ENCODE measurements at places on chromosomes 2 and 18. TPM values are rescaled to one million over a fixed set of nuclear protein-coding genes. Genes with fewer than 3 reads are reported as not detected.

DNA sequence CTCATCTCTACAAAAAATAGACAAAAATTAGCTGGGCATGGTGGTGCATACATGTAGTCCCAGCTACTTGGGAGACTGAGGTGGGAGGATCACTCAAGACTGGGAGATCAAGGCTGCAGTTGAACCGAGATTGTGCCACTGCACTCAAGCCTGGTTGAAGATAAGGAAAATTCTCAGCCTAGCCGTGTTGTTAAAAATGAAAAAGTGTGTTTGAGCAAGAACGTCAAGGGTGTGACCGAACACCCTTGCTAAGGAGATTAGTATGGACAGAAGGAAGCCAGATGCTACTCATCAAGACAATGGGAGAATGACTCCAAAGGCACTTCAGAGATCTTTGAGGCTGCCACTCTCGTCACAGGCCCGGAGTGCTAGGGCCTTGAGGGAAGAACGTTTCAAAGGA lies 70.0 kb upstream of the NDUFV2 start:
- H3K4me3 ChIP-seq, result no peak overlapping the region
- no peak overlapping the region for H3K27ac ChIP-seq
- no peaks in the 10 kb centered on the region for H3K36me3 ChIP-seq
- no peak for DNase-seq

Gene POU3F3
- total RNA-seq, result not detected

- H3K4me1 ChIP-seq, result peaks cover 39% of the 10 kb centered on the region
- peaks cover 12% of the 10 kb centered on the region for H3K27me3 ChIP-seq
- DNase-seq, result no peak
- no peak overlapping the region for H3K27ac ChIP-seq
Observed at GRCh38 chr18:62399781-62400308, 74.7 kb downstream of the TNFRSF11A start.

DNA sequence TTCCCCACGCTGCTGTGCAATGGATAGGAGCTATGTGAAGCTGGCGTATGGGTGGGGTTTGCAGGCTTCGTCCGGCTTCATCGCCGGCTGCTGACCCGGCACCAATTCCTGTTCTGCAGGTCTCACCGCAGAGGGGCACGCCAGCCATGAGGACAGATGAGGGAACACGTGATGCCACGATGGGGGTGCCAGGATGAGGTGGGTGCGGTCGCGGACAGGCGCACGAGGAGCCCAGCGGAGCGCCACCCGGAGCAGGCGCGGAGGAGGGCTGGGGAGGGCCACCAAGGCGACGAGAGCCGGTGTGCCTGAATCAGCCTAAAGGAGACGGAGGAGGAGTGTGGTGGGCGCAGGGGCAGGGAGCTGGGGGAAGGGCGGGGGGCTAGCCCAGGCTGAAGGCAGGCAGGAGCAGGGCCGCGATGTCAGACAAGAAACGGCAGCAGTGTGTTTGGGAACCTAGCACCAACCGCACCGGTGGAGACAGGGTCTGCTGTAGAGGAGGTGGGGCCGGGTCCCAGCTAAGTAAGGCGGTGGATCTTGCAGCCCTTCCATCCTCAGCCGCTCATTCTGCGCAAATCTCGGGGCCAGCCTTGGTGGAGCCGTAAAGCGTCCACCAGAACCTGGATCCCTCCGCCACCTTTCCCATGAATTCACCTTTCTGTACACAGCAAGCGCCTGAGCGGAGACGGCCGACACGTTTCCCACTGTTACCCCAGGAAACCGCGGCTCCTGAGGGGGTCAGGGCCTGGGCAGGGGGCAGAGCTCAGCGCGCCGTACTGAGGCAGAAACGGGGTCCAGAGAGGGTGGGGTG lies 17.0 kb upstream of the CD8A start:
- peak overlapping the region; percentile 54 for H3K27ac ChIP-seq
- H3K36me3 ChIP-seq, result no peaks in the 10 kb centered on the region
- H3K4me3 ChIP-seq, result peak overlapping the region; percentile 89
- peaks cover 20% of the 10 kb centered on the region for H3K27me3 ChIP-seq
- DNase-seq, result peak; percentile 79

GRCh38 chr2:165627470-165627869 lies 158.0 kb downstream of the CSRNP3 start:
- no peak overlapping the region for H3K4me3 ChIP-seq
- H3K27ac ChIP-seq, result no peak overlapping the region
- no peaks in the 10 kb centered on the region for H3K36me3 ChIP-seq
- no peak for DNase-seq
- H3K4me1 ChIP-seq, result peaks cover 12% of the 10 kb centered on the region

DNA sequence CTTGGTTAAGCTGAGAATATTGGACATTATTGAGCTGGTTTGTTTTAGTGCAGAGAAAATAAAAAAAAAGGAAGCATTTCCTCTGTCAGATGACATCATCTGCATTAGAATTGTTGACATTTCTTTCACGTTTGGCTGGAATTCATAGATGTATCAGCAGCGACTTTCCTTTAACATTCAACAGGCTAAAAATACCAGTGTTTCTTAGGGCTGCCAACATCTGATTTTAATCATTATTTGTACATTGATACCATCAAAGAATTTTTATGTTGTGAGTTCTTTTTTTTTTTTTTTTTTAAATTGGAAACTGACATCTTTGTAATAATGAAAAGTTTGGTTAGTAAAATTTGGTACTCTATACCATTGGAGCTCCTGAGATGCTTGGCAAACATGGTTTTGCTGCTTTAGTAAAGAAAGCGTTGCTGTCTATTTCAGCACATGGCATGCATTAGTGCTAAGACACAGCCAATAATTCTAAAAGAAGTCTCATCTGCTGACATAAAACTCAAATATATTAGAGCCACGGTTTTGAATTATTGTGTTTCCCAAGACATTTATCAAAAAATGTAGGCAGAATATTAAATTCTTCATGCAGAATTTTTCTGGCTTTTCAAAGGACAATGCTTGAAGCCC lies 33.6 kb downstream of the GTF2A1L start:
- no peaks in the 10 kb centered on the region for H3K4me1 ChIP-seq
- peaks cover 7% of the 10 kb centered on the region for H3K27me3 ChIP-seq
- no peaks in the 10 kb centered on the region for H3K36me3 ChIP-seq
- H3K4me3 ChIP-seq, result no peak overlapping the region
- H3K27ac ChIP-seq, result no peak overlapping the region

DNA sequence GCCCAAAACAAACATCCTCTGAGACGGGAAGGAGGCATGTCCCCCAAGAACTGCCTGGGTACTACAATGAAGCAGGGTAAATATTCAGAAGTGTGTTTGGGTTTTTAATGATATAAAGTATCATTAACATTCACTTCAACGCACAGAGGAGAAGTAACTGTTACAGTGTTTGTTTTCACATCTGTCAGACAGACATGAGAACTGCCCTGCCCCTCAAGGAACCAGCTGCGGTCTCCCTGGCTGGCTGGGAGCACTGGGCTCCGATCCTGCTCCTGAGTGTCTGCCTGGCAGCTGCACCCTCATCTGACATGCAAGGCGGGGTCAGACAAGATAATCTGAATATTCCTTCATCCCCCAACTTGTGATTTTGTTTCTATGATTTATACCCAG lies 75.6 kb downstream of the MBP start:
- H3K27me3 ChIP-seq, result no peaks in the 10 kb centered on the region
- peak overlapping the region; percentile 51 for H3K27ac ChIP-seq
- no peak for DNase-seq
- peaks cover 81% of the 10 kb centered on the region for H3K4me1 ChIP-seq
- peak overlapping the region; percentile 97 for H3K4me3 ChIP-seq

GRCh38 chr2:191572319-191572718 lies 105.6 kb upstream of the NABP1 start:
- peak overlapping the region; percentile 82 for H3K27ac ChIP-seq
- peaks cover 50% of the 10 kb centered on the region for H3K4me1 ChIP-seq
- H3K36me3 ChIP-seq, result no peaks in the 10 kb centered on the region
- H3K27me3 ChIP-seq, result peaks cover 24% of the 10 kb centered on the region

Gene ATOH8
- total RNA-seq, result not detected

DNA sequence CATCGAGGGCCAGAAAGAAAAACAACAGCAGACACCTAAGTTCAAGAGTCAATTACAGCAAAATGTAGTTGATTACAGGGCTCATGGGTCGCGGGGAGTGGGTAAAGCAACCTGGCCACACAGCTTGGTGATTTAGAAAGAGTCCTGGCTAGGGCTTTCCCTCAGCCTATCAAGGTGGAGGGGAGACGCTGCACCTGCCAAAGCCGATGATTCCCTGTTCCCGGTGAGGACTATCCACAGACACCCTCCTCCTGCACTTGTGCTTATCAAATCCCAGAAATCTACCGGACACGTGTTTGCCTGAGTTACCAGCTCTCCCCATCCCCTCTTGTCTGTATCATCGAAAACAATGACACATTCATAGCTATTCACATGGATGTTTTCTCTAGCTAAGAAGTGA lies 7.0 kb upstream of the SOX11 start:
- H3K27ac ChIP-seq, result no peak overlapping the region
- H3K4me1 ChIP-seq, result no peaks in the 10 kb centered on the region
- DNase-seq, result no peak
- no peaks in the 10 kb centered on the region for H3K36me3 ChIP-seq

GRCh38 chr2:136242100-136242499 lies 124.2 kb upstream of the CXCR4 start:
- DNase-seq, result no peak
- H3K36me3 ChIP-seq, result no peaks in the 10 kb centered on the region
- H3K27ac ChIP-seq, result peak overlapping the region; percentile 81
- no peaks in the 10 kb centered on the region for H3K27me3 ChIP-seq
- H3K4me1 ChIP-seq, result peaks cover 56% of the 10 kb centered on the region

- DNase-seq, result no peak
- no peaks in the 10 kb centered on the region for H3K36me3 ChIP-seq
- no peak overlapping the region for H3K4me3 ChIP-seq
Observed at GRCh38 chr2:45340318-45340717, 270.7 kb downstream of the SRBD1 start.

Gene KCNG2
- not detected for total RNA-seq

GRCh38 chr2:166230024-166230723 lies 102.4 kb upstream of the SCN1A start:
- DNase-seq, result no peak
- H3K36me3 ChIP-seq, result no peaks in the 10 kb centered on the region
- no peak overlapping the region for H3K27ac ChIP-seq
- H3K4me1 ChIP-seq, result no peaks in the 10 kb centered on the region

All from activated T-cell treated with anti-CD3 and anti-CD28 coated beads, Interleukin-2, amount 50 U/mL, for 72 hours (primary cell).